Activated gamma-delta T cell treated with anti-CD3 and anti-CD28 coated beads, Interleukin-2, amount 50 U/mL, for 16 hours (primary cell): ENCODE measurements at places on chromosomes 1 and 21.
A peak's percentile ranks its signal among the peaks of the same experiment; 100 is the strongest.

DNA sequence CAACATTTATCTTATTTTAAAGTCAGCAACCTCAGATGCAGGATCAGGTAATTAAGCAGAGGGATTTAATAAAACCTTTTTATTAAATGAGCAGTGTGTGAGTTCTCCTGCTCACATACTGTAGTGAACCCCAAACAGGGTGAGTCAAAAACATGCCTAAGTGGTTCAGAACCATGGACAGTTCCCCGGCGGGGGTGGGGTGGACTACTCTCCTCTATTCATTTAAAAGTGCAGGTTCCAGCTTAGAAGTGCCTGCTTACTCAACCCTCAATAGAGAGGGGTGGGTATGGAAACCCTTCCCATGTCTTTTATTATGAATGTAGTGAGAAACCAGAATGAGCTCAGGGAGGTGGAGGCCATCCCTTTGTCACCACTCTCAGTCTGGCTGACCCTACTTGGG, 397.9 kb downstream of the HHAT start:
- peak; percentile 11 for DNase-seq

GRCh38 chr21:45154511-45155508, 80.4 kb downstream of the ADARB1 start:
- no peak for DNase-seq

- DNase-seq, result peak; percentile 46
Measured at GRCh38 chr1:27521336-27521831, 31.4 kb upstream of the WASF2 start.

GRCh38 chr21:46212721-46213484, 15.7 kb downstream of the LSS start:
- no peak for DNase-seq

DNA sequence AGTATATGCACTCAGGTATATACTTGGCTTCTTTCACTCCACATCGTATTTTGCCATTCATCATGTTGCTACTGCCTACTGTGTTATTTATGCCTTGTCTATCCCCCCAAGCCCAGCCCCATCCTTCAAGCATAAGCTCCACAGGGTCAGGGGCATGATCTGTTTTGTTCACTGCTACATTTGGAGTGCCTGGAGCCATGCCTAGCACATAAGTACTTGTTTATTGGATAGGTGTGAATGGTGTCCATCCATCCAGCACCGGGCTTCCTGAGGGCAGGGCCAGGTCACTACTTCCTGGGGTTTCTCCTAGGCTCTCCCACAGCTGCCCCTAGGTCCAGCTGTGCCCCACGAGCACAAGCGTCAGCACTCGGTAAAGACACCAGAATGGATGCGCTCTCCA, 289.0 kb upstream of the VAMP3 start:
- DNase-seq, result no peak

DNA sequence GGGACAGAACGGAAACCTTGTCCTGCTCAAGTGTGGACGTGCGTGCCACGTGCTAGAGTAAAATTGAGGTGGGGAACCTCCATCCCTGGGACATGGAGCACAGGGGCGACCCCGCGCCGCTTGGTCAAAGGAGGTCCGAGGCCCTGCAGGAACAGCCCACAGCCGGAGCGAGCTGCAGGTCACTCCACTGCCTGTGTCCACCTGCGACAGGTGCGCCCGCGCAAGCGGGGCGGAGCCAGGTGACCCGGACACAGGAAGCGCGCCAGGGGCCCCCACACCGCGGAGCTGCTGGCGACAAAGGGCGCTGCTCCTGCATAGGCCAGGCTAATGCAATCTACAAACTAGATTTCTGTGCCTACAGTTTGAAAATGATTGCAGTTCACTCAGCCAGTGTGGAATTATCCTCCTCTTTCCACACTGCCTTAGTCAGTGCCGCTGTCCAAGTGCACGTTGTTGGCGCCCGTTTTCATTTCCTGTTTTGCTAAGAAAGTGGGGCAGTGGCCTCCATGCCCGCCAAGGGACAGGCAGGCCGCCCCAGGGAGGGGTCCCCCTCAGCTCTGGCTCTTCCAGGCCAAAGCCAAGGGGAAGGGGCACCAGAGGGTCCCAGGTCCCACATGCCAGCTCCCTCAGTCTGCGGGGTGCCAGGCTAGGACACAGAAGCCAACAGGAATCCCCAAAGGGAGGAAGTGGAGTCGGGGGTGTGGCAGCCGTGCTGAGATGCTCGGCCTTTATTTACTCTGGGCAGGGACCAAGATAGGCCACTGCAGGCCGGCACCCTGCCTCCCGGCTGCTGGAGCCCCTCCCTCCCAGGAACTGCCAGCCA, 4.3 kb upstream of the NADK start:
- no peak for DNase-seq

GRCh38 chr1:203133970-203134725, 6.6 kb downstream of the ADORA1 start:
- no peak for DNase-seq

GRCh38 chr1:159163614-159164228, 7.7 kb upstream of the CADM3 start:
- DNase-seq, result no peak
